ENCODE measurements at places on chromosomes 2 and 18. TPM values are rescaled to one million over a fixed set of nuclear protein-coding genes. Genes with fewer than 3 reads are reported as not detected.

The REG3G gene
- total RNA-seq = not detected

The ZC3H6 gene
- 25.8 TPM for total RNA-seq

The KCNE4 gene
- total RNA-seq = 1.5 TPM

The DUSP2 gene
- 4.1 TPM for total RNA-seq

The ERBB4 gene
- 154 TPM for total RNA-seq

The REG1B gene
- total RNA-seq = not detected

The EFEMP1 gene
- total RNA-seq = 25.0 TPM

- peak; percentile 57 for DNase-seq
Measured at GRCh38 chr2:74833418-74834233, at the start of gene HK2. TSS of gene HK2 (plus strand) at chr2:74834127. CDS start at chr2:74834581, 454 bp downstream.

- DNase-seq = no peak
Measured at GRCh38 chr18:60372596-60372995, at the start of gene MC4R. TSS of gene MC4R (minus strand) at chr18:60372775. CDS start at chr18:60372349, 426 bp downstream.

GRCh38 chr2:196220671-196221070 is 49.3 kb upstream of the STK17B start:
- no peak for DNase-seq

DNA sequence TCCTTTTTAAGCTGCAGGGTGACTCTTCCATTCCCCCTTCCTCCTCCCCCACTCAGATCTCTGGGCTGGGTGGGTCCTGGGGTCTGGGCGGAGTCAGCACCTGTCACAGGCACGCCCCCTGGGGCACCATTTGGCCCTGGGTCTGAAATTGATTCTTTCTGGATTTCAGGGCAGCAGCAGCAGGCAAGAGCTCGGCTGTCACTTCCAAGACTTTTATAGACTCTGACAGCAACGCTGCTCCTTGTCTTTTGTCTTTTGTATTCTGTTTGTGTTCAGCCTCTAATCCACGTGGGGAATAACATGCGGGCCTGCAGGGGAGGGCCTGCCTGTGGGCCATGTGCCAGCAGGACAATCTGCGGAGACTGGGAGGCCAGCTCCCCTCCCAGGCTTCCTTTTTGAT is 3.9 kb downstream of the BOD1L2 start:
- DNase-seq = peak; percentile 38

GRCh38 chr18:66077066-66077465 is 326.3 kb downstream of the CDH7 start:
- no peak for DNase-seq

DNA sequence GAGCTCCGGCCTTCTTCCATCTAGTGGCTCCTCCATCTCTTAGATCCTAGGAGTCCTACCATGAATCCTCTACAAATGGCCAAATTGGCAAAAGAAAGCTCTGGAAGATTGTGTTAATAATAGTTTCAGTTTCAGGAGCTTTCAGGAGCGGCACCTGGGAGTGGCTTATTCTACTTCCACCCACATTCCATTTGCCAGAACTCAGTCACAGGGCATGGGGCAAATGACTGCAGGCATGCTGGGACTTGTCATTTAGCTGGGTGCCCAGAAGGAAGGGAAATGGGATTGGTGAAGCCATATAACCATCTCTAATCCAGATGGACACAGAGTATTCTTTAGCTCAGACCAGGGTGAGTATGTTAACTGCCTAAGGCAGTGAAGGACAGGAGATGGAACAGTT is 3.6 kb upstream of the LRATD1 start:
- DNase-seq = no peak

GRCh38 chr2:55811048-55811447 is 112.5 kb downstream of the EFEMP1 start:
- no peak for DNase-seq

DNA sequence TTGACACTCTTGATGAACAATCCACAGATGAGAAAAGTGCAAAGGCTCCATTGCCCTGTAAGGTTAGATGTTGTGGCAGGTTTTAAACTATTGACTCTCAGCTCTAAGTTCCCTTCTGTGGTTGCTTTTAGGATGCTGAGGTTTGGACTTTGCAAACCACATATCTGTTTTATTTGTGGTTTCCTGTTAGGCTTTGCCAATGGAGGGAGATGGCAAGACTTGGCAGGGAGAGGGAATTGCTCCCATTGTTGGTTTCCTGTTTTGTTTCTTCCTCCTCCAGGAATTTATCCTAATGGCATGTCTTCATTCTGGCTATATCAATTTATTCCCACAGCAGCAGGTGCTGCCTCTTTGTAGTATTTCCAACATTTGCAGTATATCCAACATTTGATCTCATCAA is 772.3 kb downstream of the LRRTM4 start:
- DNase-seq = no peak

GRCh38 chr2:74072565-74072964 is 75.1 kb downstream of the BOLA3 start:
- DNase-seq = no peak

GRCh38 chr2:173511942-173512341 is 157.3 kb downstream of the CDCA7 start:
- no peak for DNase-seq

GRCh38 chr2:65458999-65459398 is 26.6 kb upstream of the SPRED2 start:
- no peak for DNase-seq

DNA sequence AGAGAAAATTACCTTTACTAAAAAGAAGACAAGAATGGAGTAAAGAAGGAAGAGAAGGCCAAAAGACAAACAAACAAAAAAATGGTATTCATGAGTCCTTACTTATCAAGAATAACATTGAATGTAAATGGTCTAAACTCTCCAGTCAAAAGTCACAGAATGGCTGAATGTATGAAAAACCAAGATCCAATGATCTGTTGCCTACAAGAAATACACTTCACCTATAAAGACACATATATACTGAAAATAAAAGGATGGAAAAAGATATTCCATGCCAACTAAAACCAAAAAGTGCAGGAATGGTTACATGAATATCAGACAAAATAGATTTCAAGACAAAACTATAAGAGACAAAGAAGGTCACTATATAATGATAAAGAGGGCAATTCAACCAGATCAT is 65.0 kb upstream of the ASXL3 start:
- DNase-seq = no peak

DNA sequence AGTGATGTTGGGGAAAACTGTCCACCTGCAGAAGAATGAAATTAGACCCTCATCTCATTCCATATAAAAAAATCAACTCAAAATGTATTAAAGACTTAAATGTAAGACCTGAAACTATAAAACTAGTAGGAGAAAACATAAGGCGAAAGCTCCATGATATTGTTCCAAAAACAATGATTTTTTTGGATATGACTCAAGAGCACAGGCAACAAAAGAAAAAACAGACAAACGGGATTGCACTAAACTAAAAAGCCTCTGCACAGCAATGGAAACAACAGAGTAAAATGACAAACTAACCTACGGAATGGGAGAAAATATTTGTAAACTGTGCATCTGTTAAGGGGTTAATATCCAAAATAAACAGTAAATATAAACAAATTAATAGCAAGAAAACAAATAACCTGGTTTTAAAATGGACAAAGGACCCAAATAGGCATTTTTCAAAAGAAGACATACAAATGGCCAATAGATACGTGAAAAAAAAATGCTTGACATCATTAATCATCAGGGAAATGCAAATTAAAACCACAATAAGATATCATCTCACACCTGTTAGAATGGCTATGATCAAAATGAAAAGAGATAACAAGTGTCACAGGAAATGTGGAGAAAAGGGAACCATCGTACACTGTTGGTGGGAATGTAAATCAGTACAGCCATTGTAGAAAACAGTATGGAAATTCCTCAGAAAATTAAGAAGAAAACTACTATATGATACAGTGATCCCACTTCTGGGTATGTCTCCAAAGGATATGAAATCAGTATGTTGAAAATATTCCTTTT is 26.6 kb downstream of the LRRFIP1 start:
- no peak for DNase-seq

GRCh38 chr2:161237392-161238264 is 70.6 kb upstream of the PSMD14 start:
- DNase-seq = peak; percentile 40

DNA sequence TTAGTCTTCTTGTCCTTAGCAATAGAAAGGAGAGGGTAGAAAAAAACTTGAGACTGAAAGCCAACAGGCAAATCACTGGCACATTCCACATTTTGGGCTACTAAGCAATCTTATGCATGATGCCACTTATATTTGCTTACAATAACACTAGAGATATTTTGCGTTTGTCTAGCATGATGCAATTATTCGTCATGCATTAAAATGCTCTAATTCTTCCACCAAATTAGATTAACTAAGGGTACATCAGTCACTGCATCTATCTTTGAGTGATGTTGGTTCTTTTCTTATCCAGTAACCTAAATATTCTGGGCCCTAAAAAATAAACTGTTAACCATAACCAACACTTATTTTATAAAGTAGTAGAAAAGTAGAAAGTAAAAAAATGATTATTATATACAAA is 1311.7 kb upstream of the CDH2 start:
- DNase-seq = no peak

DNA sequence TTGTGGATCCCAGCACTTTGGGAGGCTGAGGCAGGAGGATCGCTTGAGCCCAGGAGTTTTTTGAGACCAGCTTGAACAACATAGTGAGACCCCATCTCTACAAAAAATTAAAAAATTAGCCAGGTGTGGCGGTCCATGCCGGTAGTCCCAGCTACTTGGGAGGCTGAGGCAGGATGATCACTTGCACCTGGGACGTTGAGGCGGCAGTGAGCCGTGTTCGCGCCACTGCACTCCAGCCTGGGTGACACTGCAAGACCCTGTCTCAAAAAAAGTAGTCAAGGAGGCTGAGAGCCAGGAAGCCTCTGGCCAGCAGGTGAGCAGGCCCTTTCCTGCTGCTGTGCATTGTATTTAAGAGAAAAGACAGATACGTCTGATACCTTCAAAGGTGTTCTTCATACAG is 11.1 kb upstream of the PROC start:
- no peak for DNase-seq

DNA sequence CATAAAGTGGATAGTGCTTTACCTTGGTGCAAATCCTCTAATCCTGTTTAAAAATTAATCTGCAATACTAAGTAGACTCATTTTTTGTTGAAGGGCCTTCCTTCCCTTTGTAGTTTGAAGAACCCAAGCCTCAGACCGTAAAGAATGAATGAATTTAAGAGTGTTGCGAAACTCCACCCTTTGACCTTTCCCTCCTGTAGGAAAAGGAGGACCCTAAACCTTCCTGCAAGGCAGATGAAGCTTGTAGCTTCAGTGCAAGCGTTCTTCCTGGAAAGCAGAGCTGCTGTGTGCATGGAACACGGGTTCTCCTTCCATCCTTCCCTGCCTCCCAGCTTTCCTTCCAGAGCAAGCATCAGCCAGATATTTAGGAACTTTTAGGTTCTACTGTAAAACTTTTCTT is 1.7 kb downstream of the IMPA2 start:
- DNase-seq = no peak

DNA sequence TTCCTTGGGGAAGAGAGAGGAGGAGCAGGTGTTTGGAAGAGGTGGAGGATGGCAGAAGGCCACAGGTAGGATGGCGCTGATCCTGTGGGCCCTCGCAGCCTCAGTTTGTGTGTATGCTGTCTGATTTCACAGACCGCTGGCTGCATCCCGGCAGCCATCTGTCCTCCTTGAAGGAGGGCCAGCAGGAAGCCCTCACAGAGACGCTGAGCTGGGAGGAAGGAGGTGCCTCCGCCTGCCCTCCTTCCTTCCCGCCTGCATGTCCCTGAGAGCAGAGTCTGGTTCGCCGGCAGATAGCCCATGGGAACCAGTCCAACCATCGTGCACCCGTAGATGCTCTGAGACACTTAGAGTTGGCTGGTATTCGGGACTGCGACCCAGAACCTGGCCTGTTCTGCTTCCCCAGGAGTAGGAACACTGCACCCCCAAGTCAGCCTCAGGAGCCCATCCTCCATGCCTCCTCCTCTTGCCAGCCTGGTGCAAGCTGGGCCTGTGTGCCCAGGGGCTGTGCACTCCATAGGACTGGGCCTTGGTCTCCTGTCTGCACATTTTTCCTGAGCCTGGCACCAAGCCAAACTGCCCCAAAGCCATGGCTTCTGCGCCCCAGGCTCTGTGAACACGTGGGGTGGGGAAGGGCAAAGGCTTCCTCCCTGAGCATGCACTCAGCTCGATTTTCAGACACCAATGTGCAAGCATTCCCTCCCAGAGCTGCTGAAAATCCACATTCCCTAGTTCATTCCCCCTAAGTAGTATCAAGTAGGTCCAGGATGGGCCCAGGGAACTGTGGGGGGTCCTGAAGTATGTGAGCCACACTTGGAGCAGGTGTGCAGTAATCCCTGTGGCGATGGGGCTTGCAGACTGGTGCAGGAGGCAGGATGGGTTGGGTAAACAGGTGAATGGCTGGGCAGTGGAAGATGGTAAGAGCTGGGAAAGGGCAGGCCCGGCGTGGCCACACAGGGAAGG is 115.6 kb downstream of the SEPTIN10 start:
- peak; percentile 80 for DNase-seq

DNA sequence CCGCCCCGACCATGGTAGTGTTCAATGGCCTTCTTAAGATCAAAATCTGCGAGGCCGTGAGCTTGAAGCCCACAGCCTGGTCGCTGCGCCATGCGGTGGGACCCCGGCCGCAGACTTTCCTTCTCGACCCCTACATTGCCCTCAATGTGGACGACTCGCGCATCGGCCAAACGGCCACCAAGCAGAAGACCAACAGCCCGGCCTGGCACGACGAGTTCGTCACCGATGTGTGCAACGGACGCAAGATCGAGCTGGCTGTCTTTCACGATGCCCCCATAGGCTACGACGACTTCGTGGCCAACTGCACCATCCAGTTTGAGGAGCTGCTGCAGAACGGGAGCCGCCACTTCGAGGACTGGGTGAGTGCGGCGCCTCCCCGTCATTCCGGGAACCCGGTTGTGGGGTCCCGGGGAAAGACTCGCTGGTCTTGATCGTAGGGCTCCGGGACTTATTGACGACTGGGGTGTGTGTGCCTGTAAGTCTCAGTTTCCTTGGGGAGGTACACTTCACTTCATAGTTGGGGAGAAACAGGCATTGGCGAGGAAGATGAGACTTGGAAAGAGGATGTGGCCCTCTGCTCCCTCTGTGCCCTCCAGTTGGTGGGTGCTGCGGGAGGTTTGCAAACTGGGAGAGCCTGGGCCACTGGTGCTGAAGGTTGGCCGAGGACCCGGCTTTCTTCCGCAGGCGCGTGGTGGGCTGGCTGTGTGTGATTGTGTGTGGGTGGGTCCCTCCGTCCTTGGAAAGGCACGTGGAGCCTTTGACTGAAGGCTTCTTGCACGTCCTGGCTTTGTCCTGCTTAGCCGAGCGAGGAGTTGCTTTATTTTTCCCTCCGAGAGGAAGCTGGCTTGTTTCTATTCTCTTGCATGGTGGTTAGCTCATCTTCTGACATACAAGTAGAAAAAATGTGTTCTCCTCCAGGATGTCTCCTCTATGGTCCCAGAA is 886 bp downstream of the PRKCE start:
- peak; percentile 32 for DNase-seq

DNA sequence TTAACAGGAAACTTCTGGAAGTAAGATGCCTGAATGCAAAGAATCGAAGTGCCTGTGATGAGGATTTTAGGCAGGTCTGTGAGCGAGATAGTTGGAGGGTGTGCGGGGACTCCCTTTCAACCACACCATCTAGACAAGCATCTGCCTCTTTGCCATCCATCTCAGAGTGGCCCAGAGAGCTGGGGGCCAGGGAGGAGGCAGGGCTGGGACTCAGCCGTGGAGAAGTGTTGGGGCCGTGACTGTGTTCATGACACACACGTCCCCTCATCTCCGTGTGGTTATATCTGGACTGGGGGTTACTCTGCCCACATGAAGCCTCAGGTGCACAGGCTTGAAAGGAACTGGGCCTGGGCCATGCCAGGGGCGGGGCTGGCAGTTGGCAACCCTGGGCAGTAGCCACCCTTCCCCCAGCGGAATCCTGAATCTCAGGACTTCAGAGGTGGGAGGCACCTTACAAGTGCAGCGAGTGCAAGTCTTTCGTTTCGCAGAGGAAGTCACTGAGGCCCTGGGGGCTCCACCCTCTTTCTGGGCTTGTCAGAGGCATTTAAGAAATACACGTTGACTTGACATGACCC is 112.5 kb downstream of the SLC4A3 start:
- no peak for DNase-seq

- no peak for DNase-seq
Measured at GRCh38 chr2:97911922-97912575, 83.7 kb downstream of the TMEM131 start.
